ENCODE measurements at places on chromosomes 16 and 17.

- peak; percentile 30 for DNase-seq
These were observed 34.1 kb downstream of the TK2 start for GRCh38 chr16:66515596-66516508.

DNA sequence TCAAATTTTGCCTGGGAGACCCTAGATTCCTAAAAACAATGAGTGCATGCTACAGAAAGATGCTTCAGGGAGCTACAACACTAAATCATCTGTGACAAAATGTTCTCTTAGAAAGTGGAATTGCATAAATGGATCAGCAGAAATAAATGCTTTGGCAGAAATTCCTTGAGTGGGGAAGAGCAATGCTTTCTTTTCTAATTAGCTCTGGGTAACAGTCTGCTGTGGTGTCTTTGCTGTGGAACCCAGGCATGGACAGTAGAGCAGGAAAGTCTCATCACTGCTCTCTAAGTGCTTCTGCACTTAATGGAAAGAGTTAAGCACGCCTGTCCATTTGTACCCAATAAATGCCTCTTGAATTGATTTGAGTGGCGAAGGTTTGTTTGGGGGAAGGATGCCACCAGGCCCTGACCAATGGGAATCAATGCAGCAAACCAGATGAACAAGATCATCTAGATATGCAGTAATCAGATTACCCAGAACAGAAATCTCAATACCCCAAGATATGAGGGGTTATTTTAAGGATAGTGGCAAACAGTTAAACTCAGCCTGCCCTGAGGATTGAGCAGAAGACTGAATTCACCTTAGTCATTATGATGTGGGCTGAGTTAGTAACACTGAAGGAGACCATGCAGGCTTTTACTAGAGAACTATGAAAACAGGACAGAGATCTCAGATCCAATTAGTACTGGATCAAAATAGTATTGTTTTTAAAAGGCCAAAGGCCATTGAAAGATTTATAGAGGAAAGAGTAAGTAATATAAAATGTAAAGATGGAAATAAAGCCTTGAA lies 13.6 kb downstream of the HLF start:
- no peak for DNase-seq

GRCh38 chr17:44608727-44609435 lies 47.4 kb upstream of the MEIOC start:
- DNase-seq: no peak

DNA sequence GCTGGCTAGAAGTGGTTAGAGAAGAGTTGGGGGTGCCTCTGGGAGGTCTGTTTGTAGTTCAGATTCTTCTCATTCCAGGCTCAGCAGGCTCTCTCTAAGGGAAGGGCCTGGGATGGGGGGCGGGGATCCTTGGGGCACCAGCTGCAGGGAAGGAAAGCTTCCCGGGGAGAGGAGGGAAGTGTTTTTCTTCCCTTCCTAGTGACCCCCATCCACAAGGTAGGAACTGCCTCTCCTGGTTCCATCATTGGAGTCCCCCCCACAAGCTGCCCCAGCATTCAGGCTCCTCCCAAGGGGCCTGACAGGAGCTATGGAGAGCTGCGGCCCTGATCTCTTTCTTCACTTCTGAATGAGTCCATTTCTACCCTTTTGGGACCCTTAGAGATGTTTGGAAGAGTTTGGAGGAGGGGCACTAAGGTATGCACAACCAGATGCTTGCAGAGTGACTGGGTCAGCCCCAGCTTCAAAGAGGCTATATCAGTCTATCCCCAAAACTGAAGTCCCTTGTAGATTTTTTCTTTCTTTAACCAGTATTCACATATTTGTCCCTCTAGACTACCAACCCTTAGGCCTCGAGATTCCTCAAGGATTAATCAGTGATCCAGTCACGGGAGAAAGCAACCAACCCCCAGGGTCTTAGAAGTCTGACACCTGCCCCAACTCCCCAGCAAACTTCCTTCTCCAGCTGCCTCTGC lies 13.9 kb upstream of the FZD2 start:
- DNase-seq: no peak

GRCh38 chr17:78498848-78499247 lies 78.3 kb downstream of the DNAH17 start:
- no peak for DNase-seq

DNA sequence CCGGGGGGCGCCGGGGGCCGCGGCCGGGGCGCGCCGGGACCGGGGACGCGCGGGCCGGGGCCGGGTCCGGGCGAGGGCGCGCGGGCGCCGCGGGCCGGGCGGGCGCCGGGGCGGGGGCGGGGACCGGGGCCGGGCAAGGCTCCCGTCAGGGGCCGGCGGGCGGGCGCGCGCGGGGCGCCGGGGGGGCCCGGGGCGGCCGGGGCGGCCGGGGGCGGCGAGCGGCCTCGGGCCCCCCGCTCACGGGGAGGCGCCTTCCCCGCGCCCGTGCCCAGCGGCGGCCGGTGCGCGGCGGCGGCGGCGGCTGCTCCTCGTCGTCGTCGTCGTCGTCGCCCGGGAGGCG lies 563 bp downstream of the ZCCHC14 start:
- no peak for DNase-seq

GRCh38 chr17:4304417-4305027 lies 40.7 kb upstream of the ANKFY1 start:
- peak; percentile 30 for DNase-seq

- no peak for DNase-seq
These were observed 21.1 kb downstream of the MINK1 start for GRCh38 chr17:4854111-4854681.

GRCh38 chr16:57009643-57010170 lies 20.4 kb downstream of the NLRC5 start:
- DNase-seq: no peak

- no peak for DNase-seq
These were observed 42.0 kb downstream of the AXIN2 start for GRCh38 chr17:65519462-65519861.

- no peak for DNase-seq
These were observed 12.1 kb upstream of the ALDOA start for GRCh38 chr16:30053376-30054015.

- no peak for DNase-seq
These were observed 1.6 kb upstream of the IRX3 start for GRCh38 chr16:54288030-54288834.

- peak; percentile 70 for DNase-seq
These were observed 3.9 kb upstream of the SETD1A start for GRCh38 chr16:30953511-30954124.

All from stimulated activated naive CD8-positive, alpha-beta T cell treated with anti-CD3 and anti-CD28 coated beads, Interleukin-15, amount 100 ng/mL, for 72 hours (primary cell).